AG04450 (cell line): ENCODE measurements at places on chromosomes 6 and 20.

- no peak for DNase-seq
Measured at GRCh38 chr20:4602297-4602631, 119.4 kb upstream of the PRND start.

- no peak for DNase-seq
Measured at GRCh38 chr6:43625393-43625992, 3.6 kb downstream of the GTPBP2 start.

DNA sequence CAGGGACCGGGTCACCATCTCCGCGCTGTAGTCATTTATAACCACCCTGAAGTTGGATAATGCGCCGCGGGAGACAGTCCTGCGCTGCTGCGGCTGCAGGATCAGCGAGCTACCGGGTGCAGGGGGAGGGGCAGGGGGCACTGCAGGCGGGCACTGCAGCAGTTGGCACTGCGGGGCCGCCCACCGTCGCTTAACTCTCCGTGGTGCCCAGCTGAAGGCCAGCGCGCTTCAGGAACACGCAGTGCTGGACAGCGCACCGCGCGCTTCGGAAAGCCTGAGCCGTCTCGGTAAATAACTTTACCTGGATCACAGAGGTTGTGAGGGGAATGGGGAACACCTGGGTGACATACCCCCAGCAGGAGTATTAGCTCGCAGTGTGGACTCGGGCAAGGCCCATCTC lies 12.4 kb upstream of the LRFN2 start:
- no peak for DNase-seq

DNA sequence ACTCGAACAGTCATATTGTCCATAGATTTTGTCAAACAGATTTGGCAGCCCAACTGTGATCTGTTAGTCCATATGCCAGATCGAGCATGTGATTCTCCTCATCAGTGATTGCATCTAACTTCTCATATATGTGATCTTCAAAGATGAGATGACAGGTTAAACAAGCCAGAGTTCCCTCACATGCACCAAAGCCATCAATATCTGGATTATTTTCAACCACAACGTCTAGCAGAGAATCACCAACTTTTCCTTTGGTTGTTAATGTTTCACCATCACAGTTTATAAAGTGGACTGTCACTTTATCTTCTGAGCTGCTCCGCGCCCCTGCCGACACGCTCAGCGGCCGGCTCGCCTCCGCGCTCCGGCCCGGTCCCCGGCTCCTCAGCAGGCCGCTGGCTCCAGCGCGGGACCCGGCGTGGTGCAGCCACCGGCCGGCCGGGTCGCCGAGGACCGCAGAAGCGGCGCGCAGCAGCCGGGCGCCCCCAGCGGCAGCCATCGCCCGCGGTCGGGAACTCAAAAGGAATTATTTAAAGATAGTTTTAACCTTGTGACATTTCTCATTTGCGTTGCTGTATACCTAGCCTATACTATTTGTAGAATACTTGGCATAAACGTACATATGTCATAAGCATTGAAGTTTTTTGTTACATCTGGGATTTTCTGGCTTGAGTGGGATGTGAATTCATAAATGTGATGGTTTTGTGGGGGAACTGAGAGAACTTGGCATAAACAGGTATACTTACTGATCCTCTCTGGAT lies 40.1 kb upstream of the DYNLRB1 start:
- DNase-seq: no peak

- no peak for DNase-seq
Measured at GRCh38 chr6:11424395-11425034, 113.0 kb upstream of the TMEM170B start.
